Globus pallidus (tissue), 1 donor: ENCODE measurements at places on chromosomes 5 and 9.

- DNase-seq: no peak
Observed at GRCh38 chr9:22068369-22068768, 59.3 kb upstream of the CDKN2B start.

GRCh38 chr5:176410486-176411180 is 5.7 kb downstream of the CLTB start:
- no peak for DNase-seq

- DNase-seq: no peak
Observed at GRCh38 chr5:156991714-156992113, 28.7 kb upstream of the TIMD4 start.

GRCh38 chr9:70258692-70259511 is at the start of gene SMC5:
TSS of gene SMC5 (plus strand) at chr9:70258978. CDS start at chr9:70259079, 101 bp downstream.
- DNase-seq: peak; percentile 91

DNA sequence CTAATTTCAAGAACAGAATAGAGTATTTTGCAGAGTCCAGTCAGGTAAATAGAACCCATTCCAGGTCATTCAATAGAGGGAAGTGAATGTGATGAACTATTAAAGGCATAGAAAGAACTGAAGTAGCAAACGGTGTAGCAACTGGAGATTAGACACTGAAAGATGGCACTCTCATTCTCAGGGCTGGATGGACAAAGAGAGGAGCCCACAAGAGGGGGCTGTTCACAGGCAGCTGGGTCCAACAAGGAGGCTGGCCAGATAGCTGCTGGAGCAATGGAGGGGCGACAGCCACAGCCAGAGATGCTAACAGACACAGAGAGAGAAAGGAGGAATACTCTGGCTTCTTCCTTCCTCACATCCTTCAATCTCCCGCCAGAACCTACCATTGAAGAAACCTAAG is 93.1 kb upstream of the SMARCA2 start:
- DNase-seq: no peak

DNA sequence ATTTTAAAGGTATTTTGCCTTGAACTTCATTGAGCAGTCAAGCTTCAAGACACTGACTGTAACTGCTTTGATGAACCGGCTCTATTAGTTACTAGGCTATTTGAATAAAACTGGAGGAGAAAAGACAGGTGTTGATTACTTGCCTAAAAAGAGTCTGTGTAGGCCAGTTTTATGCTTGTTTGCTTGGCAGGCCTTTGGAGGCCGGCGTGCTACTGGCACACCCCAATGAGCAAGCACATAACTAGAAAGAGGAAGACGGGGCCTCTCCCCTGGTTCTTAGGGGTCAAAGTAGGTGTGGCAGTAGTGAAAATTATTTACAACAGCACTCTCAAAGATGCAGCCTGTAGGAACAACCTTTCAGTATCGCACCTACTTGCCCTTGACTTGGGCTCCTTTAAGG is 2.1 kb upstream of the ZFR start:
- DNase-seq: no peak

DNA sequence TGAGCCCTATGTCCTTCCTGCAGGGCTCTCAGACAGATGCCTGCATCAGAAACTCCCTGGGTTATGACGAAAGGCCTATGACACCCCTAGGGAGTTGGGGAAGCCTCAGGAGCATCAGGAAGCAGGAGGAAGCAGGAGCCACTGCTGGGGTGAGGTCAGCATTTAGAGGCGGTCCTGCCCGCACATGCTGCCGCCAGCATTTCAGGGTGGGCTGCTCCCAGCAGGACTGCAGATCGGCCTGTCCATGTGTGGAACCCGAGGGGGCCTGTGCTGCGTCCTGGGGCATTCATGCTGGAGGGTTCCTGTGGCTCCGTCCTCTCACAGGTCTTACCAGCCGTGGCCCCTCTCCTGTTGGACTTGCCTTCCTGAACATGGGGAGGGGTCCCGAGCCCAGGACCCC is 6.9 kb downstream of the NKD2 start:
- DNase-seq: no peak

GRCh38 chr5:45355189-45355992 is 340.8 kb downstream of the HCN1 start:
- no peak for DNase-seq

DNA sequence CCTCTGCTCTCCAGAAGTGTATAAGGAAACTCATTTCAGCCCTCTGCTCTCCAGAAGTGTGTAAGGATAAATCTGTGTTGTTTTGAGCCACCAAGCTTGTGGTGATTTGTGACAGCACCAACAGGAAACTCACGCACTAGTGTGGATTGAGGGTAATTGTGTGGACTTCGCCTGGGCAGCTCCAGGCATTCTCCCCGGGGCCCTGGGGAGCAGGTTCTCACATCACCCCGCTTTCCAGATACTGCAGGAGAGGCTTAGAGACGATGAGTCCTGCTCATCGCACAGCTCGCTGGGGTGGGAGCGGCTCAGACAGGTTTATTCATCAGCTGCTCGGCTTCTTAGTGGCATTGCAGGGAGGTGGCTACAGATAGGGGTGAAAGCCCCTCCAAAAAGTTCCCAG is 38.4 kb upstream of the RNF130 start:
- DNase-seq: no peak

DNA sequence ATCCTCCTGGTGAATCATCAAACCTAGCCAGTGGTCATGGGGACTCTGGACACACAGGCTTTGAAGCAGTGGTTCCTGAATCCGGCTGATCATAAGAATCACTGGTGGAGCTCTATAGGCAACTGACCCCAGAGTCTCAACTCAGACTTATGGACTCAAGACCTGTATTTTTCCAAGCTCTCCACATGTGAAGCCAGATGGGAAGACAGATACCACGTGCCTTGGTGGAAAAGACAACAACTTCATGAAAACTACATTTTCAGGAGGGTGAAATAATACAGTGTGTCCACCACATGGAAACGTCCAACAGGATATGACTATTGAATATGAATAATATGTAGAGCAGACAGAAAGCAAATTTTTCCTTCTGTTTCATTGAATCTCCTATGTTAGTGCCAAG is 33.7 kb downstream of the GABRP start:
- no peak for DNase-seq
